A549 (cell line): ENCODE measurements at places on chromosomes 6 and 20.

GRCh38 chr6:159754959-159755914, 6.6 kb upstream of the ACAT2 start:
- DNase-seq = no peak

GRCh38 chr20:1926237-1926636, 31.0 kb downstream of the SIRPA start:
- no peak for DNase-seq

DNA sequence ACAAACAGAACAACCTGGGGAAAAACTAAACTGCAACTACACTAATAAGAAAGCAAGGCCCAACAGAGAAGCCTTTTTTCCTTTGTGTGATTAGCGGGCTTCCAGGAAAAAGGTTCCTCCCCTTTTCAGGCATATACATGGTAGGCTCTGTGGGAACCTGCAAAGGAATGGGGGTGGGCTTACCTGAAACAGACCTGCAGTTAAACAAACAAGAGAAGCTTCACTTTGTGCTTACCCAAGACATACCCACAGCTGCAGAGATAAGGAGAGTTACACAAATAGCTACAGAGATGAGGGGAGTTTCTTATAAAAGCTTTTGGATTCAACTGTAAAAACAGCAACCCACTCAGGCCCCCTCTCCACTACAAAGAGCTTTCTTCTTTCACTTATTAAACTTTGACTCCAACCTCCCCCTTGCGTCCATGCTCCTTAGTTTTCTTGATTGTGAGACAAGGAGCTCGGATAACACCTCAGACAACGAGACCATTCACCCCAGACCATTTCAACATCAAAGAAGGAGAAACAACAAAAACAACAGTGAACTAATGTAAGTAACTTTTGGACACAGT, 30.9 kb downstream of the RNF146 start:
- DNase-seq = no peak

GRCh38 chr20:45404438-45404837, 3.7 kb upstream of the DBNDD2 start:
- DNase-seq = no peak

- DNase-seq = no peak
Observed at GRCh38 chr6:139433631-139434419, 59.4 kb upstream of the CITED2 start.

GRCh38 chr6:131594074-131594473, 21.0 kb downstream of the ARG1 start:
- no peak for DNase-seq

GRCh38 chr20:55456316-55456940, 548.9 kb downstream of the CBLN4 start:
- DNase-seq = no peak

DNA sequence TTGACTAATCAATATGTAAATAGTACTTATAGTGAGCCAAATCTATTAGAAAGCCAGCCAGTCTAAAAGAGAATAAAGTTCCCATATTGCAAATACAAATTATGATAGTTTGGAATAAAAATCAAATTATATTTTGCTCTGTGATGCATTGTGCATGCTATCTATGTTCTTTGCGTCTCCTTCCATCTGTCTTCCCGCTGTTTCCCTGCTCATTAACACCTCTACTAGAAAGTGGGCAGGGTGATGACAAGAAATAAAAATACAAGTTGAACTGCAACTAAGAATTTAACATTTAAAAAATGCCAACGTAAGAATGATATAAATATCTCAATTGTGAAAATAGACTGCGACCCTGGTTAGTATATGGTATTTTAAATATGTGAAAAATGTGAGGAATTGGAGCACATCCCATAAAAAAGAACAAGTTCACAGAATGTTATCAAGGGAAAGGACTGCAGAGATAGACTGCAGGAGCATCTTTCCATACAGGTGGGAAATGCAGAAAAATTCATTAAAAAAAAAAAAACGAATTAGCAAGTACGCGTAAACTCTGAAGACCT, 157.6 kb upstream of the PDE7B start:
- DNase-seq = no peak

DNA sequence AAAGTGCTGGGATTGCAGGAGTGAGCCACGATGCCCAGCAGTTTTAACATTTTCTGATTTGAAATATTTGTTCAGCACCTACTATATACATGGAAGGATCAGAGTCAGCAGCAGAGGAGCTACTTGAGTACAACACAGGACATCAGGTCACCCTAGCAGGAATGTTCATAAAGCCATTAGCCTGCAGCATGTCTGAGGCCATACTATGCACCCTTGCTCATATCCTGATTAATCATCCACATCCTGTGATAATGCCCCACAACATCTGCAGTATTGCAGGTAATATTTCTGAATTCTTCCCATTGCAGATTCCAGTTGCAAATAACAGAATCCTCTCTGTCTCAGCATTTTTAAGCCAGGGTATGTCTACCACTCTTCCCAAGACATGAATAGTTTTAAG, 171.0 kb upstream of the PRND start:
- DNase-seq = no peak

GRCh38 chr20:36644706-36645095, 1.3 kb downstream of the SLA2 start:
- DNase-seq = no peak

GRCh38 chr6:158056355-158056754, 74.7 kb downstream of the SYNJ2 start:
- no peak for DNase-seq

DNA sequence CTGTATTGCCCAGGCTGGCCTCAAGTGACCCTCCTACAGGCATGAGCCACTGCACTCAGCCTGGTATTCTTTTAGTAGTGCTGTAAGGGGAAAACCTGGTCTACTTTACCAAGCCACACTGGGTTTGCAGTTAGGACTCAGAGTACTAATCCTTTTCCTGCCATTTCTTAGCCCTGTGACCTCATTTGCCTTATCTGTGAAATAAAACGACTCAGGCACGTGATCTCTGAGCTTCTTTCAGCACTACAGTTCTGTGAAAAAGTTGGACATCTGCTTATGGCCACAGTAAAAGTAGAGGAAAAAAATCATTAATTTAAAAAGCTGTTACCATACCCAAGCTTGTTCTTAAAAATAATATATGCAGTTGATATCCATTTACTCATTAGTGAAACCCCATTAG, 1007.5 kb downstream of the KIF16B start:
- no peak for DNase-seq

- no peak for DNase-seq
Observed at GRCh38 chr6:56024931-56025330, 149.5 kb upstream of the BMP5 start.

DNA sequence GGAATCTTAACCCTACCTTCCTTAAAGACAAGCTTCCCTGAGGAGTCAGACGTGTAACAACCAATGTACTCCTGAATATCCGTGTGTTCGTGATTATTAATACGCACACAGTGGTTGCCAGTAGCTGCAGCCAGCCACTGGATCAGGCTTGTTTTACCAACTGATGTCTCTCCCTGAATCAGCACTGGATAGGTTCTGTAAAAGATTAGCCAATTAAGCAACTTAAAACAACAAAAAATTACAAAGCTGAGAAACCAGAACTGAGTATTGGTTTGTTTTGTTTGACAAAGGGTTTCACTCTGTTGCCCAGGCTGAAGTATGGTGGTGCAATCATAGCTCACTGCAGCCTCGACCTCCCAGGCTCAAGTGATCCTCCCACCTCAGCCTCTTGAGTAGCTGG, 69.3 kb downstream of the MDN1 start:
- no peak for DNase-seq

DNA sequence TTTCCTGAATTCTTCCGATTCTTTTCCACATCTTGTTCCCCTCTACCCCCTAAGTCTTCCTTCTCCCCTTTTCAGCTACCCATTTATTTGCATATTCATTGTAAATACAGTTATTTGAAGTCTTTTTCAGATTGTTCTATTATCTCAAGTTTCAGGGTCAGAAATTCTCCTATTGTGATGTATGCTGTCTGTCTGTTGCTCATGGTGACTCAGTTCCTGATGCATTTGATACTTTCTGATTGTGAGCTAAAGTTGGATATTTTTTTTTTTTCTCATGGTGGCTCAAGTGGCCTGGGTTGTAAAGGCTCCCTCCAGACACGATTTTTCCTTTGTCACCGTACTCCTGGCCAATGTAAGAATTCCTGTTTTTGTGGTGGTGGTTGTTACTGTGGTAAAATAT, 4.9 kb upstream of the PI16 start:
- no peak for DNase-seq

GRCh38 chr20:33443006-33443511, 504 bp downstream of the SNTA1 start:
- DNase-seq = no peak

DNA sequence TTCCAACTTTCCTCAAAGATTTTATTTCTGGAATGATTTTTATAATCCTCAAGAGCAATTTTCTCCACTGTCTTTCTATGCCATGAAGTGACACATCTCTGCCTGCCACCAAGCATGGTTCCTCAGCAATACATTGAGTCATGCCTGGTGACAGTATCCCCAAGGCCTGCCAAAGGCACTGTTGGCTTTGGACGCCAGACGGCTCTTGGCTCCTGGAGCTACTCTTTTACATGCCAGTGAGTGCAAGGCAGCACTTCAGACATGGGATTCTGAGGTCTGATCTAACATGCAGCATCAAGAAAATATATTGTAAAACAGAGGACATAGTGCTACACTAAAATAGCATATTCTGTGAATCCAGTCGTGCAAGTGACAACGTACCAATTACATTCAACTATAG, 20.1 kb upstream of the PLEKHG1 start:
- DNase-seq = no peak

- DNase-seq = peak; percentile 84
Observed at GRCh38 chr20:13029687-13030375, 21.1 kb downstream of the SPTLC3 start.
